ENCODE measurements at places on chromosomes 12 and 14.

DNA sequence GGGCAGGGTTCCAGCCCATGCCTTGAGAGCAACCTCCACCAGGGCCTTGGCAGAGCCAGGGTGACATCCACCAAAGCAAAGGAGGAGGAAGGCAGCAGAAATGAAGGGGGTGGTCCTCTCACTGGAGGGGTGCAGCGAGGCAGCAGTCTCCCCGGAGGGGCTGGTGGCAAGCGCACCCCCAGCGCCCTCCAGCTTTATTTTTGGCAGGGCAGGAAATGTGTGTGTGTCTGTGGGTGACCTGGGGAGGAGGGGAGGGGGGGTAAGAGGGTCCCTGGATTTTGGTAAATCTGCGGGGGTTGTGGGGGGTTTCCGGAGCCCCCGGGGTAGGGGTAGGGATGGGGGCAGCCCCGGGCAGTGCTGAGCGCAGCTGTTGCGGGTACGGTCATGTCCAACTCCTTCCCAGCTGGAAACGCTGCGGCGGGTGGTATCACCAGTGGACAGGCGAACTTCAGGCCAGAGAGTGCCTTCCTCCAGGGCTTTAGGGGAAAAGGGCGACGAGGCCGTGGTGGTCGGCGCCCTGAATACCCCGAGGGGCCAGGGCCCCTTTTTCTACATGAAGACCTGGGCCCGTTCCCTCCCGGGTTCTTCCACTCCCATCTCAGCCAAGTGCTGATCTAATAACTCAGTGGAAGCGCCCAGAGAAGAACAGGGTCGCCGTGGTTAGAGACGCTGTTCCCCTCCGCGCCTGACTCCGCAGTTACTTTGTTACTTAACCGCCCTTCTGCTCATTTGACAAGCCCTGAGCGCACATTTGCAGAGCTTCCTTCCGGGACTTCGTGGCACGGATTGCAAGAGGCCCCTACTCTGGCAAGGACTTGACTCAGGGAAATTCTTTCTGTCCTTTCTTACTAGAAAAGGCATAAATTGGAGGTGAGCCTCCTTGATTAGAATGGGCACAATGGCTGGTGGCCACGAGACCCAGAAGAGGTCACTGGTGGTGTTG lies 55.2 kb downstream of the FOS start:
- DNase-seq, result peak; percentile 66

- DNase-seq, result no peak
These were observed 30.0 kb downstream of the HCFC2 start for GRCh38 chr12:104094284-104094683.

DNA sequence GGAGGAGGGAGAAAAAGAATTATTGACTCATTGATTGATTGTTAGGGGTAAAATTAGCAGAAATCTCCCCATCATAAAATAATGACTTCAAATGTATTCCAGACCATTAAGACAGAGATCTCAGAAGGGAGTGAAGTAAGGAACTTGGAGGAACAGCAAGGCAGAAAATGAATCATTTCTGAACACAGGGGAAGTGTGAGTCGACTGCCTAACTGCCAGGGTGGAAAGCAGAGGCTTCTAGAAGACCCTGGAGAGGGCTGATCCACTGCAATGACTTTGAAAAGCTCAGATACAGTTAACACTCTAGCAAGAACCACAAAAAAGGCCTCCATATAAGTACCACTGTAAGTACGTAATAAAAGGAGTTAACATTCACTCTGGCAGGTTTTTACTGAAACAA lies 9.7 kb downstream of the GLTP start:
- no peak for DNase-seq

DNA sequence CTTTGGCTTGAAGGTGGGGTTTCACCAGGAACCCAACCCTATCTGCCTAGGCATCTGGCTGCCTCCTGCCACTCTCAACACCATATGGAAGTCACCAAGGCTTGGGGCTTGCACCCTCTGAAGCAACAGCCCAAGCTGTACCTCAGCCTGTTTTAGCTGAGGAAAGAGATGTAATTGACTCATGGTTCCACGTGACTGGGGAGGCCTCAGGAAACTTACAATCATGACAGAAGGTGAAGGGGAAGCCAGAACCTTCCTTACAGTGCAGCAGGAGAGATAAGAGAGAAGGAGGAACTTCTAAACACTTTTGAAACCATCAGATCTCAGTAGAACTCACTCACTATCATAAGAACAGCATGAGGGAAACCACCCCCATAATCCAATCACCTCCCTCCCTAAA lies 26.9 kb downstream of the GLIPR1L1 start:
- DNase-seq, result no peak

DNA sequence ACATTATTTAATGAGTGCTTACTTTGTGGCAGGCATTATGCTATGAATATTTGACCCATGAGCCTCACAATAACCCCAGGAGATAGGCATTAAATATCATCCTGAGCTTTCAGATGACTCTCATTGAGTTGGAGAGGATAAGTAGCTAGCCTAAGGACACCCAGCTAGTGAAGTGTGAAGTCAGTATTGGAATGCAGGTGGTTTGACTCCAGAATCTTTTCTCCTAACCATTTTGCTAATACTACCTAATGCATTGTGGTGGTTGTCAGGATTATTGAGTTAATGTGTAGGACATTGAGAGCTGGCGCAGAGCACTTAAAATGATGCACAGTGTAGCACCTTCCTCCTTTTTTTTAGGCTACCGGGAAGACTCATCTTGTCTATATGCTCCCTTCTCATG lies 3.8 kb upstream of the CDKL1 start:
- DNase-seq, result no peak

DNA sequence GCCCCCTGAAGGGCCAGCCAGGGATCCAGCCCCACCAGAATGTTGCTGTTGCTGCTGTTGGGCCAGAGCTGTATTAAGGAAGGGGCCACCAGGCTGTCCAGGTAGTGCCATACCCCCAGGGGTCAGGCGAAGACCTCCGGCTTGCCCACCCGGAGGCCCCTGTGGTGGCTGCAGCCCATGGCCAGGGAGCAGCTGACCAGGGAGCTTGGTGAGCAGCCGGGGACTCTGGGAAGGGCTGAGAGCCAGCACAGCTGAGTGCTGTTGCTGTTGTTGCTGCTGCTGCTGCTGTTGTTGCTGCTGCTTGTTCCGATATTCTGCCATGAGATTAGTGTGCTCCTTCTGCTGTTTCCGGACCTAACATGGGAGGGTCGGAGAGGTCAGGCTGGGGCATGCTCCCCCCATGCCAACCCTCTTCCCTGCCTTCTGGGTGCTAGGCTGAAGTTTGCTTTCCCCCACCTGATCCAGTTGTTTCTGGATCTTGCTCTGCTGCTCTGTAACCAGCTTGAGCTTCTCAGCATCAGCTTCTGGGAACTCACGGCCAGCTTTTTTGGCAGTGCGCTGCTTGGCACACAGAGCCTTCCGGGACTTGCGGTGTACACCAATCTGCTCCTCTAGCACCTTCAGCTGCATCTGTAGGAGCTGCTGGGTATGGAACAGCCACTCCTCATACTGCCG lies 15.2 kb upstream of the PRKAG1 start:
- DNase-seq, result no peak

- DNase-seq, result no peak
These were observed 72.1 kb upstream of the SRSF5 start for GRCh38 chr14:69694730-69695281.

DNA sequence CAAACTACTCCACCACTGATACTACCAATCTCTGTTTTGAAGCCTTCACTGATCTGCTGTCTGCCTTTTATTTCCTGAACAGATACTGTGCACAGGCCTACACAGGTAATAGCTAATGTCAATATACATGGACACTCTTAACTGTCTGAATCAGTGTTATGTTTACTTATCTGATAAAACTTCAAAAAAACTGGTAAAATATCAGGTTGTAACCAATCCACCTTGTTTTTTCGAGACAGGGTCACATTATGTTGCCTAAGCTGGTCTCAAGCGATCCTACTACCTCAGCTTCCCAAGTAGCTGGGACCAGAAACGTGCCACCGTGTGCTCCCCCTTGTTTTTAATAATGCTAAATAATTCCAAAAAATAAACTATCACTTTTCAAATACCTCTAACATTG lies 43.5 kb downstream of the HECTD1 start:
- DNase-seq, result no peak

GRCh38 chr12:49170924-49171323 lies 18.0 kb downstream of the TUBA1A start:
- DNase-seq, result no peak

DNA sequence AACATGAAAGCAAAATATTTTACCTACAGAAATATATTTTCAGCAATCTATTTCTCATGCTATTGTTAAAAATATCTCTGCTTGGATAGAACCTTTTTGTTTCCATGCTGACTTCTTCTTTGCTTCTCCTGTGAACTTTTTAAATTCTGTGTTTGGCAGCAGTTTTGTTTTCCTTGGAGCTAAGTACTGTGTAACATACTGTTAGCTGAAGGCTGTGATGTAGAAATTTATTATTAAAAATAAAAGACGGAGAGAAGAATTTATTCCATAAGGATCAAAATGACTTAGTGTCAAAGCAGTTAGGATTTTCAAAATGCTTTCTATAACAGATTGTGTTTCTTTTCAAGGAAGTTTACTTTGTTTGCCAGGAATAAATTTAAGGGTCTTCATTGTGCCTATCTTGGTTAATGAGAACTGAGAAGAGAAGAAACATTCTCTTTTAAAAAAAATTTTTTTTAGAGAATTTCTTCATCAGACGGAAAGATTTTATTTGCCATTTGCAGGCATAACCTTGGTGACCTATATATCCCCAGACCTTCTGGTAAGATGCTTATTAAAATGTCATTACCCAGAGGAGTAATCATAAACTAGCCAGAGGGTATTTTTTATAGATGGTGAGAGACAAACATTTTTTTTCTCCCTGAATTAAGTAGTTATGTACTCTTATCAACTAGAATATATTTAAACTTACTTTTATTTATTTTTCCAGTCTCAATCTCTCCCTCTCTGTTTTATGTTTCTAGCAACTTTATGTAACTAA lies 147.1 kb upstream of the SLCO1C1 start:
- no peak for DNase-seq

DNA sequence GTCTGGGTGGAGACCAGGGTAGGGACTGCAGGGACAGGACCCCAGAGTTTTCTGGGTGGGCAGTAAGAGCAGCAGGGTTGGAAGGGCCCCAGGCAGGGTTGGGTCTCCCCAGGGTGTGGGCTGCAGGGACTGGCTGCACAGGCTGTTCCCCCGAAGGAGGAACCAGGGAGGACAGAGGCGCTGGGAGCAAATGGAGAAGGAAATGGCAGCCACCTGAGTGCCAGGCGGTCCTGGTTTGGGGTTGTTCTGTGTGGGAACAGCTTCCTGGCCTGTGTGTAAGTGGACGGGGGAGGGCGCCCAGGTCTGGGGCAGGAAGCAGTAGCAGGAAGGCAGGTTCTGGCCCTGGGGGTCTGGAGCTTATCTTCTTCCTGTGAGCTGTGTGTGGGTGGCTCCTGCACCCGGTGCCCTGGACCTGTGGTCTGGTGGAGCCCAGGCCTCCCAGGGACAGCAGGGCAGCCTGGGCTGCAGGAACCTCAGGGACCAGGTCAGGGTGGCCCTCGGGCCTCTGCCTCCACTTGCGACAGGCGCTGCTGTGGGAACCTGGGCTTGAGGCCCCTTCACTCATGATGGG lies 372.8 kb downstream of the TMEM121 start:
- DNase-seq, result no peak

DNA sequence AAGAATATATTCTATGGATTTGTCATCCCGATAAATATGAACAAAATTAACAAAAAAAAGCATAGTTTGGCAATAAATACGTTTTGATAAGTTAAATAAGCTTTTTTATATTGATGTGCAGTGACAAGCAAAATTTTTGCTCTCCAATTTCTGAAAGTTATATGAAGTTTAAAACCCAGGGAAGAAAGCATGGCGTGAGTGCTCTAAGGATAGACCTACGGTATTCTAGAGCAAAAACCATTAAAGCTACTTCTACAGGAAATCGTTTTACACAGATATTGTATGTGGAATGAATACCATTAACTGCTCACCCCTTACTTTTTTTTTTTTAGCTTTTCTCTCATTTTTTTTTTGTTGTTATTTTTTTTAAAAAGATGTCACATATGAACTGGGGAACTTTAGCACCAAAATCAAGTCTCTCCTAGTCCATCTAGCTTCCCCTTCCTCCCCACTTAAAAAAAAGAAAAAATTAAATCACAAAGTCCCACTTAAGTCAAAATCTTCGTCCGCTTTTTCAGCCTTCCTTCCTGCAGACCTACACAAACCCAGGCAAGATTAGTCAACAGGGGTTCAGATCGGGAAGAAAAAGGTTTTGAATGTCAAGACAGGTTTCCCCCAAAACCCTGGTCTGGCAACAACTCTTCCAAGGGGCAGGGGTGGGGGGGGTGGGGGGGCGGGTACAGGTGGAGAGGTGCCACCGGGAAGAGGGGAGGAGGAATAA lies 4.4 kb downstream of the ZFP36L1 start:
- DNase-seq, result no peak

- no peak for DNase-seq
These were observed 34.4 kb upstream of the SELPLG start for GRCh38 chr12:108668063-108668462.

DNA sequence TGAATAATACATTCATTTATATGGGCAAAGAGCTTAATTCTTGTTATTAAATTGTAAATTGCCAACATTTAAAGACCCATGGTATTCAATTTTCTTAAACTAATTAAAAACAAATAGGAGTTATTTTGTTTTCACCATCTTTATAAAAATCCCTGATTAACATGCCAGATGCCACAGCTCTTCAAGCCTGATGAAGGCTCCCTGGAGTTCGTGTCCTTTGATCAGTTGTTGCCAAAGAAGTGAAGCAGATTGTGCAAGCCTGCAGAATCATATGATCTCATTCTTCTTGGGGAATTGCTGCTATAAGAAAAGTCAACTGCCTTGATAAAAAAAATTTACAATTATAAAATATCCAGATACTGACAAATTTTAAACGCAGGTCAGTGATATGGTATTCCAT lies 288.3 kb upstream of the PPFIA2 start:
- no peak for DNase-seq

- DNase-seq, result no peak
These were observed 509.1 kb downstream of the DIO2 start for GRCh38 chr14:79702197-79702596.

DNA sequence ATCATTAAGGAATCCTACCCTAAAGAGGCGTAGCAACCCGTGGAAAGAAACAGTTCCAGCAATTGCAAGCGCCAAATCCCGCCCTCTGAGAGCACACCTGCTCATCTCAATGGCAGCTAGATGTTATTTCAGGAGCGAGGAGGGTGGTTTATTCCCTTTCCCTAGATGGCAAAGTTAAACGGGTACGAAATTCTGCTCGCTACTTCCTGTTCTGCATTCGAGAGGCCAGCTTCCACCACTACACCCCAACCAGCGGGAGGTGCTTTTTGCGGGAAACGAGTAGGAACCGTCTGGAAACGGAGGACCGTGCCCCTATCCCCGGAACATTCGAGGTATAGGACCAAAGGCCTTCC lies 536 bp downstream of the VPS29 start:
- DNase-seq, result no peak

DNA sequence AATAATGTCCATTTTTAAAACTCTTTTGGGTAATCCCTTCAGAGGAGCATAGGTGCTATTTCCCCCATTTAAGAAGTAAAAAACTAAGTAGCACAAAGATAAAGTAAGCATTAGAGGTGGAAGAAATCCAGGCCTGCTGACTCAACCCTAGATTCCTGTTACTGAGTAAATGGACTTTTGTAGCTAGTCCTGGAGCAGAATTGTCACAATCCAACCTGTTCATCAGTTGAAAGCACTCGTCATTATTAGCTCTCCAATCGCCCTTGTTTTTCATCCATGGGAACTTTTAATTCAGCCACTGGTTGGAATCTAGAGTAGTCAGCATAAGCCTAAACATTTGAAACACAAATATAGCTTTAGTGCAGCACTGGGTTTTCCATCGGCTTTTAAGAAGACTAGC lies 139.5 kb upstream of the AMIGO2 start:
- DNase-seq, result no peak

GRCh38 chr12:133190176-133190575 lies 8.9 kb downstream of the ZNF268 start:
- DNase-seq, result no peak

- DNase-seq, result no peak
These were observed 108.5 kb upstream of the SOX5 start for GRCh38 chr12:24057920-24058476.
